ENCODE measurements at places on chromosomes 4 and X.

DNA sequence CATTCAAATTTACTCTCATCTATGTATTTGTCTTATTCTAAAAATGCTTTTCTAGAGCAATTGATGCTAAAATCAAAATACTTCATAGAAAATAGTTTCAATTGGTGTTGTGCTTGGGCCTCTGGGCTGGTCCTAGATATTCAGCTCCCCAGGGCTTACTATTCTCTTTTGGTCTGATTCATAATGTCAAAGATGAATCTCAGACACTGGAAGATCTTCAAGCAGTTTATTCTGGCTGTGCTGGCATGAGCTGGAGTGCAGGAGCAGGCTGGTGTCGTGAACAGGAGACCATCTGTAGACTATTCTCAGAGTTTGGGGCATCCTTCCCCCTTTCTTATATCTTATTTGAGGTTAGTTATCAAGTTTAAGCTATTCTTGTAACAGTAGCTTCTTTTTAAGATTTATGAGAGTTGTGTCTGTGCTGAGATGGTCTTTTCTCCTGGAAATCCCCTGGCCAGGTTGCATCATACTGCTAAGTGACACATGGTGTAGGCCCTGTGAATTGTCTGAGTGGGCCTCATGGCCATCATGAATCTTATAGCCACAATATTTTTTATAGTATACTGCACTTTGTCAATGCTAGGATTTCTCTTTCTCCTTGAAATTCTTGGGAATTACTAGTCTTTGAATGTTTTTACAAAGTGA is 1624.0 kb upstream of the IGFBP7 start:
- no peak for DNase-seq

GRCh38 chr4:156146571-156146970 is 192.9 kb upstream of the CTSO start:
- no peak for DNase-seq

GRCh38 chrX:129779747-129780146 is at the start of gene SASH3:
Gene SASH3, plus strand, starts transcription at chrX:129779949. Its CDS starts 149 bp downstream, at chrX:129780098.
- no peak for DNase-seq

DNA sequence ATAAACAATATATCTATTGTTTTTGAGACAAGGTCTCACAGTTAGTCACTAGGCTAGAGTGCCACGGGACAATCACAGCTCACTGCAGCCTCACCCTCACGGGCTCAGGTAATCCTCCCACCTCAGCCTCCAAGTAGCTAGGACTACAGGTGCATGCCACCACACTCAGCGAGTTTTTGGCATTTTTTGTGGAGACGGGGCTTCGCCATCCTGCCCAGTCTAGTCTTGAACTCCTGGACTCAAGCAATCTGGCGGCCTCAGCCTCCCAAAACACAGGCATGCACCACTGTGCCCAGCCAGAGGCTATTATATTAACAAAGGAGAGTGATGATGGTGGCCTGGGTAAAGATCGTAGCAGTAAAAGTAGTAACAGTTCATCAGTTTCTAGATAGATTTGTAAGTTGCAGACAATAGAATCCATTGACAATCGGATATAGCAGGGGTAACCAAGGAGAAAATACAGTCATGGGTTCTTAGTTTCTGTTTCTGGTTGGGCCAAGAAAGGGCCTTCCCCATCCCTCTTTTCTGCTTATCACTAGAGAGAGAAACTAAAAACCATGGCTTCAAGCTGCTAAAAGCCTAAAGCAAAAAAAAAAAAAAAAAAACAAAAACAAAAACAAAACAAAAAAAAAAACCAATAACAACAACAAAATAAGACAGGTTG is 60.6 kb downstream of the ANXA10 start:
- no peak for DNase-seq

- no peak for DNase-seq
Measured at GRCh38 chr4:57093845-57094831, 16.0 kb downstream of the IGFBP7 start.

GRCh38 chr4:67603310-67604028 is 44.9 kb downstream of the STAP1 start:
- DNase-seq, result no peak

DNA sequence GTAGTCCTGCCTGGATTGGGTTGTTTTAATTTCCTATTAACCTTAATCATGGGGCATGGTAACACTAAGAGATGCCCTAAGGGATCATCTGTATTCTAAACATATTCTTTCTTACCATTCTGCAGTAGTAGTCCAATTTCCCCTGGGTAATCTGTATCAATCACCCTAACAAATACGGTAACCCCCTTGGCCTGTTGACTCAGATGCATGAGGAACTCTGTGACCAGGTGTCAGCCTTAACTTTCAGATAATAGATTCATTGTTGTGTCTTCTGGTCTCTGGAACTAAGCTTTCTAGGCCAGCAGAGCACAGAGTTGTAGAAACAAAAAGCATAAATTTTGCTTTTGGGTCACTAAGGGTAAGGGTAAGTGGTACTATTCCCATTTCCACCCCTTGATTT is 13.1 kb upstream of the BANK1 start:
- no peak for DNase-seq

- no peak for DNase-seq
Measured at GRCh38 chr4:156195914-156196313, 242.2 kb upstream of the CTSO start.

GRCh38 chr4:150943818-150944217 is 71.3 kb downstream of the LRBA start:
- no peak for DNase-seq
